ENCODE measurements at places on chromosomes 12 and 14.
A peak's percentile ranks its signal among the peaks of the same experiment; 100 is the strongest.

DNA sequence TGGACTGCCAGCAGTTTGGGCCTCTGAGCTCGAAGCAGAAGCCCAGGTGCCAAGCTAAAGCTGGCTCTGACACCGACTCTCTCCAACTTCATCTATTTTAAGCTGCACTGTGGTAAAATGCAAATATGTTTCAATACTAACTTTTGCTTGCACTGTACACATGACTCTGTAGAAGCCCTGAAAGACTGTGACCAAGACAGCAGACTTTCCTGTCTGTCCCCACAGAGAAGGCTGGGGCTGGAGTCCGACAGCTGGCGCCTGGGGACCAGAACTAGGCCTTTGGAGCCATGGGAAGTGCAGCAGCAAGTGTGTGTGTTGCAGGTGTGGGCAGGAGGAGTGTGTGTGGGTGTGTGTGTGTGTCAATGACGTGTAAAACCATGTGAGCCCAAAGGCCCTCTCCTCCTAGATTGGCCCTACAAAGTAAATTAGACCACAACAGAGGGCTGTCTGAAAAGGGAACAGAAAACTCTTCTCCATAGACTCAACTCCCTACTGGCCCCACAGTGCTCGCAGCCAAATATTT, 16.4 kb upstream of the RAB35 start:
- DNase-seq: no peak

DNA sequence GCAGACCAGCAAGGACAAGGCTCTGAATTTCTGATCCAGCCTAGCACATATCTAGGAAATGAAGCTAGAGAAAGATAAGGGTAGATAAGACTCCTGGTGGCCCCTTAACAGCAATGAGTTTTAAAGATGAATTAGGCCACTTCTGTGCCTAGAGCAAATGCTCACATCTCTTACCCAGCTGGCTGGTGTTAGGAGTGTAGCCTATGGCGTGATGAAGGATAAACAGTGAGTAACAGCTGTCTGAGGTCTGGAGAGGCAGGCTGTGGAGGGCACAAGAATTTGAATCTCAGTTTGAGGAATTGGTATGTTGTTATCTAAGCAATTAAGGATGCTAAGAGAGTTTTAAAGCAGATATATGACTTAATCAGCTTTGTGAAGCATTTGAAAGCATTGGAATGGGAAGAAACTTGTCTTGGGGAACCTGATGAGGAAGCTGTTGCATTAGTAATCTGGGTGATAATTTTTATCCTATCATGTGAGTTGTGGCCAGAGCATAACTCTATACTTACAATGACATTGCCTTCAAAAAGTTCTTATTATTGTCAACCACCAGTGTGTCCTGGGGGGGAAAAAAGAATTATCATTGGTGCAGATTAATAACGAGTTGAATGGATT, 161.8 kb downstream of the SRGAP1 start:
- peak; percentile 12 for DNase-seq

GRCh38 chr12:65930114-65930828, 106.0 kb downstream of the HMGA2 start:
- no peak for DNase-seq

GRCh38 chr14:60197629-60198303, 32.6 kb upstream of the DHRS7 start:
- DNase-seq: no peak

GRCh38 chr14:25909045-25909747, 688.6 kb downstream of the NOVA1 start:
- no peak for DNase-seq

- no peak for DNase-seq
Measured at GRCh38 chr12:76555231-76555767, 4.3 kb downstream of the OSBPL8 start.

DNA sequence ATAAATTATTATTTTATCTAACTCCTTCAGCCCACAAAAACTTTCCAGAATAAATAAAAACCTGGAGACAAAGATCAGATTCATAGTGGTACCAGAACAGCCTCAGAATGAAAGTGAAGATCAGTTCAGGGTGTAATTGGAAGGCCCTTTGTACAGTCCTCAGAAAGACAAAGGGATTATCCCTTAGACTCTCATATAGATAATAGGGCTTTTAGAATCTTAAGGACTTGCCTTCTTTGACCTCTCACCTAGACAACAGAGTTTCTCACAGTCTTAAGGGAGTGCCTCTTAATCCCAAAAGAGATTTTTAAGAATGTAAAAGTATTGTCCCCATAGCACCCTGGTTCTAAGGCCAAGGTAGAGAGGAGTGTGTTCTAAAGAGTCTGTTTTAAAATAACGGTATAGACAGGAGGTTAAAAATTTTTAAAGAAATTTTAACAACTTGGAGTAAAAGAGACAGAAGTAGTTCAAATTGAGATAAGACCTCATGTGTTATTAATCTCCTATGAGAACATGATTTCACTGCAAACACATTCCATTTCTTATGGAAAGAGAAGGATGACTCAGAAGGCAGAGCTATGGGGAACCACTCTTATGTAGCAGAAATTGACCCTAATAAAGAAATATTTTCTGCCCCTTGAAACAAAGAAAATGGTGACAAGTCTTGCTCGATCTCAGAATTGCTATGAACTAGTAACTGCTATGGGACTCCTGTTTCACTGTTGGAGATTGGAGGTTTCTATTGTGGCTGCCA, 24.2 kb upstream of the NOVA1 start:
- DNase-seq: no peak

GRCh38 chr12:100214518-100214917, 13.9 kb downstream of the ACTR6 start:
- DNase-seq: no peak

DNA sequence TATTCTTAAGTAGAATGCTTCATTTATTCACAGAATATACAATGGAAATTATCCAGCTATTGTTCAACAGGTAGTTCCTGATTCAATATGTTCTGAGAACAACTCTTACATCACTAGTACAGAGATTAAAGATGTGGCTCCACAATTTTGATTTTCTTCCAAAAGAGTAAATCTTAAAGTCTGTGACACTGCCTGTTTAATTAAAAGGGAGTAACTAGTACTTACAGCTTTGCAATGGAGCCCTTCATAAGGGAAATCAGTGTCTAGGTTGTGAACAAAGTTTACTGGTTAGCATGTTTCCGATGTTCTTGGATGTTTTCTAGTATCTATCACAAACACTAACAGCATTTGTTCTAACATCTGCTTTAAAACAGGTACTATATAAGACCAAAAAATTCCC, 30.8 kb downstream of the MIA2 start:
- DNase-seq: no peak

DNA sequence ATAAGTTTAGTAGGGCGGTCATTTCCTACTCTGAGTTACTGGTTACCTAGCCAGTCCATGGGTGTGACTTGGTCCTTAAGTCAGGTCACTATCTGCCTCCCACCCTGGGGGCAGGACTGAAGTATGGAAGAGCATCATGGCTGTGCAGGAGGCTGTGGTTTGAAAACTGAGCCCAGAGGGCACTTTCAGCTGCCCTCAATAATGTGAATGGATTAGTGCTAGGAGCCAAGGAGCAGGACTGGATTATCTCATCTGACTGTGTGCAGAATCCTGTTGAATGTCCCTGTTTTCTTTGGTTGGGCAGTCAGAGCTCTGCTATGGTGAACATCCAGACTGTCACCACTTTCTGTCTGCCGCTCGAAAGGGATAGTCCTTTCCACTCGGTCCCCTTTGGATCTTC, 1.6 kb downstream of the ATXN7L3B start:
- no peak for DNase-seq

- no peak for DNase-seq
Measured at GRCh38 chr14:71539650-71540285, 392.5 kb upstream of the RGS6 start.

GRCh38 chr12:14314801-14315200, 50.7 kb upstream of the ATF7IP start:
- DNase-seq: no peak

DNA sequence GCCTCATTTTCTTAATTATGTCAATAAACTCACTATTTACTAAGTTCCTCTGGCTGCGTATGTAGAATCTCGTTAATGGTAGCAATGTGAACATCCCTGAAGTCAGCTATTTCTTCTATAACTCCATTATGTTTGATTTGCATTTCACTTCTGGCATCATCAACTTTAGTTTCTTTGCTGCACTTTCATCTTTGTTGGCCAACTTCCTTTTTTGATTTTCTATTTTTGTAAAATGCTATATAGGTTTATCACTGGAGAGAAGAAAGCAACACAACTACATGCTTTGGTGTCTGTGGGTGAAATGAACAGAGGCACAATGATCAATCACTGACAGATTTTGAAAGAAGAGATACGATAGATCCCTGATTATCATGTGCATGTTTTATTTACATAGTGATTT, 58.5 kb upstream of the ATF7IP start:
- DNase-seq: no peak

DNA sequence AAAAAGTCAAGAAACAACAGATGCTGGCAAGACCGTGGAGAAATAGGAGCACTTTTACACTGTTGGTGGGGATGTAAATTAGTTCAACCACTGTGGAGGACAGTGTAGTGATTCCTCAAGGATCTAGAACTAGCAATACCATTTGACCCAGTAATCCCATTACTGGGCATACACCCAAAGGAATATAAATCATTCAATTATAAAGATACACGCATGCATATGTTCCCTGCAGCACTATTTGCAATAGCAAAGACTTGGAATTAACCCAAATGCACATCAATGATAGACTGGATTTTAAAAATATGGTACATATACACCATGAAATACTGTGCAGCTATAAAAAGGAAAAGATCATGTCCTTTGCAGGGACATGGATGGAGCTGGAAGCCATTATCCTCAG, 18.0 kb upstream of the CATSPERB start:
- DNase-seq: no peak

GRCh38 chr12:91249054-91249453, 66.4 kb upstream of the DCN start:
- no peak for DNase-seq

DNA sequence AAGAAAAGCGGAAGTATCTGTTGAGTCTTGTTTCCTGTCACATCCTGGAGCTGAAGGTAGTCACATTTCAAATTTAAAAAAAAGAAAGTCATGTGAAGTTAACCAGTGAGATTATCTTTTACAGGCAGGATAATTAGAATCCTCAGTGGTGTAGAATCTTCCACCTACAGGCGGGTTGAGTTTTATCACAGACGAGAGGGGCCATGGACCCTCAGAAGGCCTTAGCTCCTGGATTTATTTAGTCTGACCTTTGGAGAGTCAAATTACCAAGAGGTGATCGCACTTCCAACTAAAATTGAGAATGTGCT, 13.0 kb upstream of the GNG2 start:
- no peak for DNase-seq

- DNase-seq: no peak
Measured at GRCh38 chr12:97375310-97375709, 87.3 kb upstream of the RMST start.

- DNase-seq: no peak
Measured at GRCh38 chr14:66804141-66804540, 296.2 kb downstream of the GPHN start.
